RPMI7951 (cell line): ENCODE measurements at places on chromosomes 6 and 20. TPM values are rescaled to one million over a fixed set of nuclear protein-coding genes. Genes with fewer than 3 reads are reported as not detected.

- no peak for DNase-seq
Observed at GRCh38 chr6:166222631-166223030, 55.0 kb upstream of the TBXT start.

- no peak for DNase-seq
Observed at GRCh38 chr6:25447570-25447929, 168.4 kb downstream of the CARMIL1 start.

DNA sequence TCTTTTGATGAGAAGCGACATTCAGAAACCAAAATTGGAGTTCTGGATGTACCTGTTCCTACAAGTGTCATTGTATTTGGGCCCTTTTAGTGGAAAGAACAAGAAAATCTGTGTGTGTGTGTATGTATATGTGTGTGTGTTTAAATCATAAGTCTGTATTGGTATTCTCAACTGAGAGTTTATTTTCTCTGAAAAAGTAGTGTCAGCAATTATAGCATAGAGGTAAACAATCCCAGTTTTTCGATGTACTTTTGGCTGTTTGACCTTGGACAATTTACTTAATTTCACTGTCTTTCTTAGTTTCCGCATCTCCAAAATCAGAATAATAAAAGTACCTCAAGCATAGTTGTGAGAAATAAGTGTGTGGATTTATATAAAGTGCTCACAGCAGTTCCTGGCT lies 57.2 kb downstream of the EYA4 start:
- no peak for DNase-seq

DNA sequence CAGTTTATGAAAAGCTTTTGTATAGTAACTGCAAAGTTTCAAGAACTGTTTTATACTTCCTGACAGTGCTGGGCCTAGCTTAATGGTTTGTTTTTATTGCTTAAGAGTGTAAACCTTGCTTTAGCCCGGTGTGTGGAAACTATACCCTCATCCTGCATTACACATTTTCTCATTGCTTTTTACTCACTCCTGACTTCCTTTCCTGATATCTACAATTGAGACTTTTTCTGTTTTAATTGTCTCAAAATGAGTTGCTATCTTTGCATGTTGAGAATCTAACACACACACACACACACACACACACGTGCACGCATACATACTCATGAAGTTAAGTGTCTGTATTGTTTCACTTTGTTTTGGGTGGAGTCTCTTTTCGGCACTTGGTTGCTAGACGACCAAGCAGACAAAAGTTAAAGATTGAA lies 16.7 kb downstream of the BMP2 start:
- DNase-seq, result peak; percentile 16

DNA sequence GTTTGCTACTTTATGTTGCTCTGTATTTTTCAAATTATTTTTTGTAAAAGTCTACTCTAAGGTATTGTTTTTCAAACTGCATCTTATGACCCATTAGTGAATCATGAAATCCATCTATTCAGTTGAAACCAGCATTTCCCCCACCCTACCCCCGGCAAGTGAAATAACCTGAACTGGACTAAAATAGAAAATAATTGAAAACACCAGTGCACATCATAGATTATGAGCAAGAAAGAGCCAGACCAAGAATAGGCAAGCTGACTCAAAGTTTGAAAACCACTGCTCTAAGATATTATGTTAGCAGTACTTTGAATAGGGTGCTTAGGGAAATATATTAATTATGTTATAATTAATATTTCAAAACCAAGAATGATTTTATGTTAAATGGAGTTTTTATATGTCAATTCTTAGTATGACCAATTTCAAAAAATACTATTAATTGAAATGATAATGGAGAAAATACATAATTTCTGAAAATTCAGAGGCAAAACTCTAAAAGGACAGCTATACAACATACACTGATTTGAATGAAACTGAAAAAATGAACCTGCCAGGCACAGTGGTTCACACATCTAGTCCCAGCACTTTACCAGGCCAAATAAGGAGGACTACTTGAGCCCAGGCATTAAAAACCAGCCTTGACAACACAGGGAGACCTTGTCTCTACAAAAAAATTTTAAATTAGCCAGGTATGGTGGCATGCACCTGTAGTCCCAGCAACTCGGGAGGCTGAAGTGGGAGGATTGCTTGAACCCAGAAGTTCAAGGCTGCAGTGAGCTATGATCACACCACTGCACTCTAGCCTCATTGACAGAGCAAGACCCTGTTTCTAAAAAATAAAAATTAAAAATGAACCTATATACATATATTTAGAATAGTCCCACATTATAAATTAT lies 112.0 kb downstream of the CDK19 start:
- DNase-seq, result no peak

GRCh38 chr6:27889628-27890444 lies 22.4 kb downstream of the OR2B2 start:
- peak; percentile 67 for DNase-seq

- DNase-seq, result peak; percentile 90
Observed at GRCh38 chr20:23050847-23051627, 1.6 kb upstream of the THBD start.

GRCh38 chr20:2952766-2953165 lies 79.5 kb downstream of the PTPRA start:
- no peak for DNase-seq

- DNase-seq, result no peak
Observed at GRCh38 chr6:167720456-167721285, 106.0 kb upstream of the AFDN start.

GRCh38 chr20:57458400-57459160 lies 66.4 kb downstream of the CTCFL start:
- no peak for DNase-seq

- no peak for DNase-seq
Observed at GRCh38 chr20:39010496-39010895, 48.4 kb downstream of the DHX35 start.

- DNase-seq, result peak; percentile 22
Observed at GRCh38 chr6:112560651-112561050, 213.5 kb downstream of the RFPL4B start.

DNA sequence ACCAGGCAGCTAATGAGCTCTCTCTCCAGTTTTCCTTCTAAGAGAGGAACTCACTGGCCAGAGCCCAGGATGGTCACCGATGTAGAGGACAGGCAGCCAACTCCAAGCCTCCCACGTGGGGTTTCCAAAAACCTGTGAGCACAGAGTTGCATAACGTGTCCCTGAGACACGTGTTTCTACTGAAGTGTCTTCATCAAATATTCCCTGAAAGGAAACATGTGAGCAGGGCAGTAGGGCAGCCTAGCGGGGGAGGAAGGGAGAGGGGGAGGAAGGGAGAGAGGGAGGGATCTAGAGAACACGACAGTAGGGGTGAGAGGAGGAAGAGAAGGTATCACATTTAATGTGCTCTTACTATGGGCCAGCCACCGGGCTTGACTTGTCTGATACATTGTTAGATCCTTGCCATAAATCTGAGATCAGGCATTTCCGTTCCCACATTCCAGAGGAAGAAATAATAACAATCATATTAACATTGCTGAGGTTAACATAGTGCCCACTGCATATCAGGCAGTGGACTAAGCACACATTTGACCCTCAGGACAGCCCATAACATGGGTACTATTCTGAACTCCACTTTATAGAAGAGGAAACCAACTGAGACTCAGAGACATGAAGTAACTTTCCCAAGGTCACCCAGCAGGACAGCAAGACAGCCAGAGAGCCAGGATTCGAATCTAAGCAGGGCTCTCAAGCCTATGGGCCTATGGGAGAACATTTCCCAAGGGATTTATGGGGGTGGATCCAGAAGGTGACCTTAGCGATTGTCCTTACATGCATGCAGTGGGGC lies 4.5 kb upstream of the SYS1 start:
- peak; percentile 77 for DNase-seq

DNA sequence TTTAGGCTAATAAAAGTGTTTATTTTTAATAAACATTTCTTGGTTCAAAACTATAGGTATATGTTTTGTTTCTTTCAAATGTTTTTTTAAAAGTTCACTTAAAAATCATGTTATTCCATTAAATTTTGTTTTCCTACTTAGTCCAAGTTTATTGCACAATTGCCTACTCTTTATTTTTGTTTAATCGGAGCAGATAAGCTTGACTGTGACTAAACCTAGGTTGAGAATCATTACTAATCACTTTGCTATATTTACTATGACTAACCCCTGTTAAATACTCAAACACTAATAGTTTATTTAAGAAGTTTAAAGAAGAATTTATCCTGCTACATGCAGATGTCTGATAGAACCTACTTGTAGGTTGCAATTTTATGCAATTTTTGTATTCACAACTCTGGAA lies 18.8 kb downstream of the MAP3K4 start:
- DNase-seq, result no peak

GRCh38 chr20:7994809-7995208 lies 24.8 kb downstream of the TMX4 start:
- no peak for DNase-seq

- DNase-seq, result no peak
Observed at GRCh38 chr20:8608470-8608869, 460.4 kb upstream of the PLCB4 start.

DNA sequence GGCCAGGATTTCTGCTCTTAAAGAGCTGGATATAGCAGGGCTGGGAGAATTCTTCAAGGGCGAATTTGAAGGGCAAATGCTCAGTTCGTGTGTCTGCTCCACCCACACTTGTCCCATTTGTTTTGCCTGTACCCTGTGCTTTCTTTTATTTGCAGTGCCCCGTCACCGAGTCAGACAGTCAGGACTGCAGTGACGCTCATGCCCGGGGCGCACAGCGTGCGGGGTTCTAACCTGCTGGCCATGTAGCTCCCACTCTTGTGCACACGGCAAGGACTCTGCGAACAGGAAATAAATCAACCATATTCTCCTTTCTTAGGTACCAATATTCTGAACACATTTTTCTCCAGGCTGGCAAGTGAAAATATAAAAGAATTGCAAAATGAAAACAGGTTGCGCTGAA lies 17.7 kb downstream of the LYRM4 start:
- DNase-seq, result no peak

- DNase-seq, result no peak
Observed at GRCh38 chr6:53727748-53728147, 62.2 kb upstream of the KLHL31 start.

GRCh38 chr6:23420659-23421350 lies 705.2 kb upstream of the NRSN1 start:
- no peak for DNase-seq

GRCh38 chr20:53981752-53982437 lies 88.5 kb downstream of the BCAS1 start:
- DNase-seq, result no peak

- peak; percentile 7 for DNase-seq
Observed at GRCh38 chr6:38095054-38095453, 275.5 kb downstream of the ZFAND3 start.

DNA sequence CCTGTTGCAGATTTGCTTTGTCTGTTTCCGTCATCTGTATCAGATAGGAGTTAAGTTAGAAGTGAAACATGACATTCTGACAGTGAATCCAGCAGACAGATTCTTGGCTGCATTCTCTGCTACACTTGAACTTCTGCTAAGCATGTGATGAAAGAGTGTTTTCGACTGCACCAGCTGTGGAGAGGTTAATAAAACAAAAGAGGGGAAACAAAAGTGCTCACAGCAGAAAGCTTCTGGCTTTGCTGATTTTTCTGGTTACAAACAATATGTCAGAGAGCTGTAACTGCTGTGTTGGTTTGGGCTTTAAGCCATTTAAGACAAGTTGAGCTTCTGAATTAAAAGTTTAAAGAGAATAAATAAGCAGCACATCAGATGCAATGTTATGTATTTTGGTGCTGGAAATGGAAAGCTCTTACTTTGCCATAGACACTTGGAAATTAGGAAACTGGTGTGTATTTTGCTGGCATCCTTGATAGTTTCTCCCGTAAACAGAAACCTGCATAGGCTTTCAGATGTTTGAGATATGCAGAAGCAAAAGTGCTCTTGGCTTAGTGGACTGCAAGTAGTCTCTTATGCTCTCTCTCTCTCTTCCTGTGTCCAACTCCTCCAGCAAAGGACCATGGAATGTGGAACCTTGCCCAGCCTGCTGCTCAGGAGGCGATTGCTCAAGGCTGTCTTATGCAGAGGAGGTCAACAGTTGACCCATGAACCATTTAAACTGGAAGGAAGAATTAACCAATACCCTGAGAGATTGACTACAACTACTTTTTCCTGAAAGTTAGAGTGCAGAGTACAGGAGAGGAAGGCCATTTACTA lies 104.9 kb downstream of the RPS12 start:
- peak; percentile 27 for DNase-seq

- DNase-seq, result peak; percentile 17
Observed at GRCh38 chr6:32666420-32667300, at the start of gene HLA-DQB1. Gene HLA-DQB1, minus strand, starts transcription at chr6:32666657. Its CDS starts 50 bp downstream, at chr6:32666607.

- DNase-seq, result no peak
Observed at GRCh38 chr6:109118871-109119354, 23.6 kb downstream of the CEP57L1 start.

GRCh38 chr6:131124336-131125071 lies 10.8 kb upstream of the AKAP7 start:
- DNase-seq, result no peak

- DNase-seq, result no peak
Observed at GRCh38 chr20:33284284-33284683, 1.3 kb downstream of the BPIFB1 start.

DNA sequence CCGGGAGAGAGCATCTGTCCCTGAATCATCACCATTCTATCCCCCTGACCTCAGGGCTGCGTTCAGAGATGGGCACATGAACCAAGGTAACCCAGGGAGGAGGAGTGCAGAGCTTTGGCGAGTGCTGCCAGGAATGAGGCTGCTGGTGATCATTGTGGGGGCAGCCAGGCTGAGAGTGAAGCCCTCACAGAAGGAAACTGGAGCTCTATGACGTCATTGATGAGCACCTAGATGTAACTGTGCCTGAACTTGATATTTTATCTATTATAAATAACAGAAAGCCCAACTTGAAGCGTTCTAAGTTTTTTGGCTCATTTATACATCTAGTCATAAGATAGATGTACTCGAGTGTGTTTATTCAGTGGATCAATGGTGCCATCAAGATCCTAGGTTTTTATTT lies 17.3 kb upstream of the TSHZ2 start:
- DNase-seq, result no peak

DNA sequence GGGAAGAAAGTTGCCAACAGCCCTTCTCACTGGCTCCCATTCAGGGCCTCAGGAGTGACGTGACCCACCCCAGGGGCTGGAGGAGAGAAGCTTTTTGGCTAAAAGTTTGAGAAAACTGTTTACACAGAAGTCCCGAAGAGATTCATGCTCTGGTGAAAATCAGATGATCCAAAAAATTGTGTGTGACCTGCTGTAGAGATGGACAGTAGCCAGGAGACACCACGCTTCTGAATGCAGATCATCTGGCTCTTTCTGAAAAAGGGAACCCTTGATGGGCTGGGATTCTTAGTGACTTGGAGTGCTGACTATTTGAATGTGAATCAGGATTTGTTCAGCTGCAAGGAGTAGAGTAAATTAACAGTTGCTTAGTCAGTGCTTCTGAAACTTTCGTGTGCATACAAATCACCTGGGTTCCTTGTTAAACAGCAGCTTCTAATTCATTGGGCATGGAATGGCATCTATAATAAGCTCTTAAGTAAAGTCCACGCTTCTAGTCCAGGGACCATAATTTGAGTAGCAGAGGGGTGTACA lies 265.1 kb downstream of the PREX1 start:
- DNase-seq, result no peak

The TMEM74B gene
- not detected in 2 replicates for total RNA-seq

The PRKN gene
- not detected in 2 replicates for total RNA-seq

The SCUBE3 gene
- total RNA-seq, result 0.10 and 0.24 TPM in 2 replicates

The ADTRP gene
- 0.48 and 0.98 TPM in 2 replicates for total RNA-seq

The AGER gene
- total RNA-seq, result 0.98 and 1.6 TPM in 2 replicates

The LY86 gene
- not detected in 2 replicates for total RNA-seq

The RNF39 gene
- not detected in 2 replicates for total RNA-seq

The ARMH2 gene
- not detected in 2 replicates for total RNA-seq

The SNX14 gene
- 133 and 182 TPM in 2 replicates for total RNA-seq

The C4B gene
- 0.68 and 0.72 TPM in 2 replicates for total RNA-seq

The SLC22A2 gene
- total RNA-seq, result not detected in 2 replicates

The BPI gene
- total RNA-seq, result 0.24 and 0.29 TPM in 2 replicates

The ZFAND3 gene
- 9.5 and 11.5 TPM in 2 replicates for total RNA-seq

The TRIM26 gene
- total RNA-seq, result 32.3 and 36.4 TPM in 2 replicates
